Fibroblast of skin of left quadriceps (primary cell): ENCODE measurements at places on chromosomes 16 and 17.

GRCh38 chr17:63246344-63246743, 199.8 kb downstream of the CYB561 start:
- DNase-seq, result peak; percentile 88

- no peak for DNase-seq
Measured at GRCh38 chr16:83929811-83930555, 23.1 kb upstream of the OSGIN1 start.

- no peak for DNase-seq
Measured at GRCh38 chr17:73423159-73423715, 111.4 kb upstream of the CDC42EP4 start.

- DNase-seq, result no peak
Measured at GRCh38 chr17:45809499-45809898, 25.4 kb downstream of the CRHR1 start.

GRCh38 chr17:62706598-62707424, 79.3 kb downstream of the MRC2 start:
- DNase-seq, result no peak
